ENCODE measurements at places on chromosomes 16 and 17.

DNA sequence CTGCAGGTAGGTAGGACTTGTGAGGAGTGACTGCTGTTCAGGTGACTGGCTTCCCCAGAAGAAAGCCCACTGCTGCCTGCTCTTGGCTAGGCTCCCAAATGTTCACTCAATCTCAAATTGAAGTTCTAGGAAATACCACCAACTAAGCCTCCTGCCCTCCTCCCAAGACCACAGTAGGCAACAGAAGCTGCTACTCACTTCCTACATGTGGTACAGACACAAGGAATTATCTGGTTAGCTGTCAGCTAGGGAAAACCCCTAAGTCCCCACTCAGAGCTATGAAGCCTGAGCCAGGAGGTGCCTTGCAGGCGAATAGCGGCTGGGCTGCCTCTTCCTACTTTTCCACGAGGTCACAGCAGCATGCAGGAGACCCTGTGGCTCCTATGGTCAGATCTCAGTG lies 4.9 kb downstream of the FBXO39 start:
- DNase-seq, result no peak

DNA sequence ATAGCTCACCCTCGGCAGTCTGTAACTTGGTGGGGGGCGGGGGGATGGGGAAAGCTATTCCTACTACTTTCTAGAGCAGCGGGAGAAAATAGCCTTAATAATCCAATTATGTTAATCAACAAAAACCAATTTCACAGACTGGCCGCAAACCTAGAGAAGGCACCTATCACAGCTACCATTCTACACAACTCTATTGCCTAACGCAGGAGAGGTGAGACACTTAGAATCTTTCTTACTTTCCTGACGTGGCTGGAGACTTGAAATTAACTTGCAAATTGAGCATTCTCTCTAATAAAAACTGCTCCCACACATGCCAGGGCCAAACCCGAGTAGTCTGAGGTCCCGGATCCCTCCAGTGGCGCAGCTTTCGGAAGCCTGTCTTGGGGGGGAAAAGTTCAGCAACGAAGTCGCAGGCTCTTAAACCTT lies 794 bp downstream of the SMG6 start:
- DNase-seq, result no peak

GRCh38 chr17:47801176-47801765 lies 20.3 kb downstream of the OSBPL7 start:
- no peak for DNase-seq

- DNase-seq, result no peak
These were observed 26.2 kb upstream of the SSTR2 start for GRCh38 chr17:73138541-73139138.

DNA sequence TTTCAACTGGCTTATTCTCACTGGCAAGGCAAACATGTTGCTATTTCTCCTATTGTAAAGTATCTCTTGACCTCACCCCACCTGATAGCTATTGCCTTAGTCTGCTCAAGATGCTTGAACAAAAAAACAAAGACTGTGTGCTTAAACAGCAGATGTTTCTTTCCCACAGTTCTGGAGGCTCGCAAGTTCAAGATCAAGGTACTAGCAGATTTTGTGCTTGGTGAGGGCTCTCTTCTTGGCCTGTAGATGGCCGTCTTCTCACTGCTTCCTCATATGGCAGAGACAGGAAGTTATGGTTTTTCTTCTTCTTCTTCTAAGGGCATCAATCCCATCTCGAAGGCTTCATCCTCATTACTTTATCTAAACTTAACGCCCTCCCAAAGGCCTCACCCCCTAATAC lies 109.7 kb upstream of the CLEC3A start:
- DNase-seq, result no peak

Data from activated CD8-positive, alpha-beta memory T cell treated with anti-CD3 and anti-CD28 coated beads for 1 hour (primary cell).